SK-N-SH (cell line): ENCODE measurements at places on chromosomes 16 and 17. TPM values are rescaled to one million over a fixed set of nuclear protein-coding genes. Genes with fewer than 3 reads are reported as not detected.

ACSM3 gene
- polyA plus RNA-seq, result 0.44 and 0.80 TPM in 2 replicates

MYH13 gene
- not detected in 2 replicates for polyA plus RNA-seq

MYH8 gene
- polyA plus RNA-seq, result under 0.01 TPM in 1 of 2 replicates, not detected in the other

- H3K36me3 ChIP-seq, result no peaks in the 10 kb centered on the region
- H3K27ac ChIP-seq, result no peak overlapping the region
- H3K4me1 ChIP-seq, result peaks cover 3% of the 10 kb centered on the region; the same call in 1 of the 2 replicates
- DNase-seq, result no peak
- H3K4me3 ChIP-seq, result no peak overlapping the region
- H3K27me3 ChIP-seq, result no peaks in the 10 kb centered on the region
Observed at GRCh38 chr17:246226-246625, 64.8 kb upstream of the DOC2B start.

DNA sequence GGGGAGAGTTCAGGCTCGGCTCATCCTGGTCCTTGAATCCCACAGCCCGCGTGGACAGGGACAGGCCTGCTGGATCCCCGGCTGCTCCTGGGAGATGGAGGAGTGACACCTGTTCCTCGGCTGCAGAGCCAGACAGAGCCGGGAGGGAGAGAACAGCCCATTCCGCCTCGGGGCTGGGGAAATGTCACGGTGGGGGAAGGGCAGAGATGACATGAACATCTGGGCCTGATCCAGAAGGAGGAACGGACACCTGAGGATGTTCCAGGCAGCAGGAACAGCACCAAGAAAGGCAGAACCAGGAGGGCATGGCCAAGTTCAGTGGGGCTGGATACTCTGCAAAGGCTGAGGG, 2.1 kb downstream of the ZNF764 start:
- no peaks in the 10 kb centered on the region for H3K4me1 ChIP-seq
- no peak for DNase-seq
- H3K36me3 ChIP-seq, result peaks cover 21% of the 10 kb centered on the region; the same call in 1 of the 2 replicates

DNA sequence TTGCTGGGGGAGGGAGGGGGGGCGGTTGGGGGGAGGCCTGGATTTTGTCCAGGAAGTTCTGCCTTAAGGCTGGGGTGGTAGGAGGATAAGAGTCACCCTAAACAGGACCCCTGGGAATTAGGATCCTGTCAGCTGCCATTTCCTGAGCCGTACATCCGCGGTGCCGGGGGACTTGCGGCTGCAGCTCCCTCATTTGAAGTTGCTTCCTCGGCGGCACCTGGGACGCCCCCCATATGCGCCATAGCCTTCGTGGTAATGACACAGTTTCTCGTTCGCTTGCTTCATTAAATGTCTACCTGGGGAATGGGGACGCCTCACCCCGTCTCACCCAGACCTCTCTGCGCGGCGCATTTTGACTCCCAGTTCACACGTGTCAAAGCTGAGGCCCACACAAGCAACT, 55.1 kb upstream of the PABPN1L start:
- H3K27ac ChIP-seq, result no peak overlapping the region
- H3K4me3 ChIP-seq, result no peak overlapping the region
- no peak for DNase-seq
- peaks cover 35% of the 10 kb centered on the region; the same call in 1 of the 2 replicates for H3K4me1 ChIP-seq
- peaks cover 10% of the 10 kb centered on the region; the same call in 1 of the 2 replicates for H3K27me3 ChIP-seq
